ENCODE measurements at places on chromosomes 3 and 15. TPM values are rescaled to one million over a fixed set of nuclear protein-coding genes. Genes with fewer than 3 reads are reported as not detected.
A peak's percentile ranks its signal among the peaks of the same experiment; 100 is the strongest.

DNA sequence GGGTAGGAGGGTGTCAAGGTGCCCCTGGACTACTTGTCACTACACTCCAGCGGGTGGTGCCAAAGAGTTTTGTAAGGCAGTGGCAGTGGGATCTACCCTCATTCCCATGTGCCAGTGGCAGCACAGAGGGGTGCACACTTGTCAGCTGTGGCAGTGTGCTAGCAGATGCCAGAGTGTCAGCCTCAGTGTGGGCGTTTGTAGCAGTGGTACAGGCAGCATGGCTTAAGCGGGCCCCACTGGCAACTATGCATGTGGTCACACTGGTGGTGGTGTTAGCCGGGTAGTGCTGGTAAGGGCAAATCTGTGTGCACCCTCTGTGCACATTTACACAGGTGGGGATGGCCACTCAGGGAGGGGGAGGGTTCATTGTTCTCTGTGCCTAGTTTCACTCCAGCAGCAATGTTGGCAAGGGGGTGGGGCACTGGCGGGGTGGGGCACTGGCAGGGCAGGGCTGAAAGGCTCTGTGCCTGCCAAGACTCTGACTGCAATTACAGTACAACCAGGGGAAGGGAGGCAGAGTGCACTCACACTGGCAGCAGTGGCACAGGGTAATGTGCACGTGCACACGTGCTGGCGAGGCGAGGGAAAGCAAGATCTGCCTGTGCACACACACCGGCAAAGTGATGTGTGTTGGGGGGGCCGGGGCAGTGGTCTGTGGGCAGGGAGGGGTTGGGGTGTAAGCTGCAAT, 31.8 kb downstream of the MYO9A start:
- H3K36me3 ChIP-seq, result no peaks in the 10 kb centered on the region
- no peaks in the 10 kb centered on the region for H3K4me1 ChIP-seq
- H3K27me3 ChIP-seq, result no peaks in the 10 kb centered on the region
- DNase-seq, result peak; percentile 55
- H3K27ac ChIP-seq, result no peak overlapping the region
- H3K4me3 ChIP-seq, result no peak overlapping the region

DNA sequence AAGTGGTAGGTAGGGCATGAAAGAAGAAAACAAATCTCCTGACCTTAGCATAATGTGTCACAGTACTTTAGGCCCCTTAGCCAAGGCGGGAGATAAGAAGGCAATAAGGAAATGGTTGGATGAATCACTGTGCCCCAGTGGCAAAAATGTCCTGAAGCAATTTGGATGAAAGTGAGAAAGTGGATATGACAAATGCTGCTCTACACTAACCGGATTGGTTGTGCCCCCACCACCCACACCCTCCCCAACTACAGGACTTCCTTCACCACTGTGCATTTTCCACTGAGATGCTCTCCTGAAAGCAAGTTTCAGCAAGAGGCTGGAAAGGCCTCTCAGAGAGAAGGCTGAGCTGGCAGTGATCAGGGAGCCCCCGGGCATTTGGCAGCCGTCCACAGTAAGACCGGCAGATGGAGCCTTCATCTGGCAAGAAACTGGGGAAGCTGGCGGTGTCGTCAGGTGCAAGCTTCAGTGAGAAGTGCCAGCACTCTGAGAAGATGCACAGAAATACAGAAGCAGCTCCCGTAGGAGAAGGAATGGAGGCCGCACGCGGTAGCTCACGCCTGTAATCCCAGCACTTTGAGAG, 63.8 kb downstream of the ATP1B3 start:
- DNase-seq, result no peak
- H3K36me3 ChIP-seq, result peaks cover 4% of the 10 kb centered on the region
- no peak overlapping the region for H3K4me3 ChIP-seq
- H3K27ac ChIP-seq, result peak overlapping the region; percentile 60
- H3K4me1 ChIP-seq, result peaks cover 17% of the 10 kb centered on the region

DNA sequence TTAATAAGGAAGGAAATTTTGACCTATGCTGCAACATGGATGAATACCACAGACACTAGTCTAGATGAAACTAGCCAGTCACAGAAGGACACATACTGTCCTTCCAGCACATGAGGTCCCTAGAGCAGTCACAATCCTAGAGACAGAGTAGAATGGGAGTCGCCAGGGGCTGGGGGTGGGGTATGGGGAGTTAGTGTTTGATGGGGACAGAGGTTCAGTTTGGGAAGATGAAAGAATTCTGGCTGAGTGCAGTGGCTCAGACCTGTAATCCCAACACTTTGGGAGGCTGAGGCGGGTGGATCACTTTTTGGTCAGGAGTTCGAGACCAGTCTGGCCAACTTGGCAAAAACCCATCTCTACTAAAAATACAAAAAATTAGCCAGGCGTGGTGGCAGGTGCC, 99.2 kb downstream of the TPRA1 start:
- H3K36me3 ChIP-seq, result no peaks in the 10 kb centered on the region
- H3K4me3 ChIP-seq, result no peak overlapping the region
- H3K27me3 ChIP-seq, result no peaks in the 10 kb centered on the region
- H3K27ac ChIP-seq, result no peak overlapping the region
- no peak for DNase-seq
- no peaks in the 10 kb centered on the region for H3K4me1 ChIP-seq

DNA sequence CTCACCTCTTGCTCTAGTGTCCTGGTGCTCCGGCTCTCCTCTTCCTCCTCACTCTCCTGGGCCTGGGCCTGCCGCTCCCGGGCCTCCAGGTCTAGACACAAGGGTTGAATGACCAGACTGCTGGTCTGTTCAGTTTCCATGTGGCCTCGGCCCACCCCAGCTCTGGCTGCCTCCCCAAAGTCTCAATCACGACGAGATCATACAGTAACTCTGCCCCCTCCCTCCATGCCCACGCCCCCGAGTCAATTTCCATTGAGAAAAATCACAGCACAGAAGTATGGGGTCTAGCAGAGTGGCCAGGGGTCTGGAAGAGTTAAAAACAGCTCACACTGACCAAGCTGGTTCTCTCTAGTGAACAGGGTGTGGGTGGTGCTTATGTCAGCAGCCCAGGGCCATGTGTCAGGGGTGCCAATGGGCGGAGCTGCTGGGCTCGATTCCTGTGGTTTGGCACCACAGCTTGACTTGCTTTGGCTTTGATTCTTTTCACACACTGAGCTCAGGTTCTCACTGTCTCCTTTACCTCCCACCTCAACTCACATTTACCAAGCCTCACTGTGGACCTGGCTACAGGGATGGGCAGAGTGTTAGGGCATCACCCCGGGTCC, 6.9 kb downstream of the C15orf62 start:
- H3K4me3 ChIP-seq, result no peak overlapping the region
- peak; percentile 73 for DNase-seq
- peak overlapping the region; percentile 52 for H3K27ac ChIP-seq
- peaks cover 15% of the 10 kb centered on the region for H3K4me1 ChIP-seq

DNA sequence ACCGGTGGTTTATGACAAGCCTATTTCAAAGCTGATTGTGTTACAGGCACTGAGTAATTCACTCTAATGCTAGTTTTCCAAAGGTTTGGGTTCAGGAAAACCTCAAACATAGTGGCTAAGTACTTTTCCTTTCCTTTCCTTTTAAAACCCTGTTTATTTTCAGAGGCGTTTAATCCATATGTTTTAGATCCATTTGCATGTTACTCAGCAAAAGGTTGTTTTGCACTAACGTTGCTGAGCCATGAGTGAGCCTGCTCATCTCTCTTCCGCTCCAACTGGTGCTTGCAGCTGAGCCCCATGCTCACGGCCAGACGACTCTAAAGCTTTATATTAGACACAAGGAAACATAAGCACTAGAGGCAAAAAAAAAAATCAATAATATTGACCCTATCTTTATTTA, 9.4 kb downstream of the CEMIP start:
- no peaks in the 10 kb centered on the region for H3K4me1 ChIP-seq
- no peak for DNase-seq
- H3K27ac ChIP-seq, result no peak overlapping the region
- no peaks in the 10 kb centered on the region for H3K36me3 ChIP-seq

RPL29 gene
- total RNA-seq, result 865 TPM

DNA sequence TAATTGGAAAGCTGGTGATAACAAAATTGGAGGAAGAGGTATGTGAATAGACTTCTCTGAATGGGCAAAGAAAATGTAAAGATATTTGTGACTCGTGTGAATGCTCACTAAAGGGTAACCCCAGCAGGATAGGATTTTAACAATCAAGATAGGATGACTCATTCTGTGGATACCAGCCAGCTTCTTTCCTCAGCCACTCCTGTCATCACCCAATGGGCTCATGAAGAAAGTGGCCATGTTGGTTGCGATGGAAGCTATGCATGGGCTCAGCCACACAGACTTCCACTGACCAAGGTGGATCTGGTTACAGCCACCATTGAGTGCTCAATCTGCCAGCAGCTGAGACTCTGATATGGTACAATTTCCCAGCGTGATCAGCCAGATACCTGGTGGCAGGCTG, 40.9 kb downstream of the STRIT1 start:
- no peaks in the 10 kb centered on the region for H3K36me3 ChIP-seq
- H3K4me3 ChIP-seq, result no peak overlapping the region
- H3K4me1 ChIP-seq, result no peaks in the 10 kb centered on the region
- H3K27ac ChIP-seq, result no peak overlapping the region
- DNase-seq, result no peak

DNA sequence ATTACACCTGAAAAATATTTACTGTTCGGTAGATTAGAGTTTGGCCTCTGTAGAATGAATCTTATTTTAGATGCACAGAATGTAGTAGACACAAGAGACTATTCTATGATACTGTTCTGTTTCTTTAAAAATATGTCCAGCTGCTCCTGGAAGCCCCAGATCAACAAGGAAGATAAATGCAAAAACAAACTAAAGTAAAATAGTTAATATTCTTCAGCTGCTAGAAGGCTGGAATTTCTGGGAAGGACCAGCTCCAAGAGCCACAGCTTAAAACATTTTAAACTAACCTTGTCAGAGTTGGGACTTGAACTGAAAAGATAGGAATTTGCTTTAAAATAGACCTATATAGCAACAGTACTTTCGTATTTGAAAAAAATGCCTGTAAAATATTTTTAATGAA, 277.9 kb downstream of the PTPRG start:
- no peak overlapping the region for H3K4me3 ChIP-seq
- H3K27me3 ChIP-seq, result no peaks in the 10 kb centered on the region
- H3K4me1 ChIP-seq, result no peaks in the 10 kb centered on the region
- no peaks in the 10 kb centered on the region for H3K36me3 ChIP-seq

DNA sequence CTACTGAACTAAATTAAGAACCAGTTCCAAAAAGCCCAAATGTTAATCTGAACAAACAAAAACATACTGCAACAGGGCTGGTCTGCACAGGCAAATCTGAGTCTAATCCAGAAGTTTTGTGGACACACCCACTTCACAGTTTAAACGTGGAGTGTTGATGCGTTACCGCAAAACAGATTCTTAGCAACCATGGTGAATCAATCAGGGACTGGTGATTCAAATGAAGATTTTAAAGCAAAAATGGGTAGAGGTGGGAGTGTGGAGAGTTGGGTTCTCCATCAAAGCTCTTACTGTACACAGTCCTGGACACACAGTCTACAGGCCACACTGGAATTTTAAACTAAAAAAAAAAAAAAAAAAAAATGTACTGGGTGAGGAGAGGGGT, 5.2 kb downstream of the ANXA2 start:
- DNase-seq, result peak; percentile 91
- peaks cover 73% of the 10 kb centered on the region for H3K4me1 ChIP-seq
- H3K4me3 ChIP-seq, result no peak overlapping the region
- no peaks in the 10 kb centered on the region for H3K27me3 ChIP-seq
- H3K36me3 ChIP-seq, result no peaks in the 10 kb centered on the region

ZFAND6 gene
- total RNA-seq, result 12.2 TPM

KLF15 gene
- 82.9 TPM for total RNA-seq

CYP1A2 gene
- not detected for total RNA-seq

DNA sequence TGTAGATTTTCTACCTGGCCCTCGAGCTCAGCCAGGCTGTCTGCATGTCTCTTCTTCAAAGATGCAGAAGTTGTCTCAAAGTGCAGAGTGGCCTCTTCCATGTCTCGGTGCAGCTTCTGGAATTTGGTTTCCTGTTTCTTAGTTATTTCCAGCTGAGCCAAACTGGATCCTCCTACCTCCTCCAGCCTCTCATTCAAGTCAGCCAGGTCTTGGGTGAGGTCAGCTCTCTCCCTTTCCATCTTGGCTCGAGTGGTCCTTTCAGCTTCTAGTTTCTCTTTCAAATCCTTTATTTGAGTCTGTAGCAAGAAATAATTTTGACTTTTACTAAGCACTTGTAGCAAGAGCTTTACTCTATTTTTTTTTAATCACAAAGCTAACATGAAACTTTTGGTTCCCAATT, 81.8 kb downstream of the MYH15 start:
- H3K36me3 ChIP-seq, result no peaks in the 10 kb centered on the region
- H3K27me3 ChIP-seq, result no peaks in the 10 kb centered on the region
- H3K27ac ChIP-seq, result no peak overlapping the region
- no peak overlapping the region for H3K4me3 ChIP-seq

DNA sequence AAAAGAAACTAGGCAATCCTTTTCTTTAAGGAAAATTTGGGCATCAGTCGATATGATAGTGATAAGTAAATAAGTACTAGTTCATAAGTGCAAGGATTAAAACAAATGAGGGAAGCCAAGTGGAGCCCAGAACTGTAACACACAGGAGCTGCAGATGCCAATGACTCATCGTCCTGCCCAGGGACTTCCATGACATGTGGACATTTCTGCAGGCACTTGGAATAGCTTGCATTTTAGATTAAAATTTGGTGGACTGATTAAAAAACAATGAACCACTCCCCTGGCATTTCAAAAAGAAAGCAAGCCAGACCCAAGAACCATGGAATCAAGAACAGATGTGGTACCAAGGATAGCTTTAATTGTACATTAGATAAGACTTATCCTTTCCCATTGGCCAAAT, 2.9 kb downstream of the SAMD7 start:
- peaks cover 4% of the 10 kb centered on the region for H3K4me1 ChIP-seq

DNA sequence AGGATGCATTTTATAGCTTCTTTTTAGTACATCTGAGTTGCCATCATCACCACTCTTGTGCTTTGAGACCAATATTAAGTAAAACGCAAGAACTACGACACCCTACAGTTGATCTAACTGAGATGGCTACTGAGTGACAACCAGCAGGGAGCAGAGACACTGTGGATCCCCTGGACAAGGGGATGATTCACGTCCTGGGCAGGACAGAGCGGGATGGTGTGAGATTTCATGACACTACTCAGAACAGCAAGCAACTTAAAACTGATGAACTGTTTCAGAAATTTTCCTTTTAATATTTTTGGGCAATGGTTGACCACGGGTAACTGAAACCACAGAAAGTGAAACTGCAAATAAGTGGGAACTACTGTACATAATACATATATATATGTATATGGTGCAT, 299.2 kb downstream of the ADAMTS17 start:
- no peak overlapping the region for H3K4me3 ChIP-seq
- no peaks in the 10 kb centered on the region for H3K36me3 ChIP-seq

SNRPN gene
- total RNA-seq, result 233 TPM
